IMR-90 (cell line): ENCODE measurements at places on chromosomes 12 and 14. TPM values are rescaled to one million over a fixed set of nuclear protein-coding genes. Genes with fewer than 3 reads are reported as not detected.

DNA sequence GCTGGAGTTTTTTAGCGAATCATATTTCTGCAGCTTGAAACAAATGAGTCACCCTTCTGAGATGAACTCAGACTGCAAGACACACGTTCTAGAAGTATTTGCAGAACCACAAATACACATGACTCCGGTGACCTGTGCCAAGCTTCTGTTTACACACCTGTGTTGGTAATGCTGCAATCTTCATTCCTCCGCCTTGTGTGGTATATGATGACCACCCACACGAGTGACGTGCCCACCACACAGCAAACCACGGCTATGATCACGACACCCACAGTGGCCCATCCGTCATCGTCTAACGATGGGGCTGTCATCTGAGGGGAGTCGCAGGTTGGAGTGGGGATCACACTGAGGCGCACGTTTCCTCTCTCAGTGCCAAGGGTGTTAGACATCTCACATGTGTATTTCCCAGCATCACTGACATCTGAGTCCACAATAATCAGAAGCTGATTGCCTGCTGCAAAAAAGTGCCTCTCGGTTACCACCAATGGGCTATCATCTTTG lies 43.0 kb downstream of the LRIG3 start:
- peak; percentile 100 for DNase-seq

DNA sequence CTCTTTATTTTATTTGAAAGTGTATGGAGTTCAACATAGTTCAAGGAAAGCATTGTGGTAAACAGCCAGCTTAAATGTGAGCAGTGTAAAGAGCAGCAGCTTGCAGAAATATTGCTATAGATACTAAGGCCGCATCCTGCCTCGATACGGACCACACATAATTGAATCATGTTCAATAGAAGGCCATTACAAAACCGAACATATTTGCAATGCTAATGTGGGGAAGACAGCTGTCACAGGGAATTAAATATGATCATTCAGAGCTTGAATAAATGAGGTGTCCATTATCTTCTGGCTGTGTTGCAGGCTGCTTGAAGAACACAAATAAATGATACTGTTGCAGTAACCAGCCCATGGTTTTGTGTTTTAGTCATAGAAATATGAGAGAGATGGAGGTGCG lies 173.2 kb downstream of the BRMS1L start:
- DNase-seq: no peak

GRCh38 chr14:21326972-21327371 lies 47.1 kb downstream of the RPGRIP1 start:
- DNase-seq: no peak

- DNase-seq: peak; percentile 75
Observed at GRCh38 chr12:114391088-114391487, 14.9 kb downstream of the TBX5 start.

DNA sequence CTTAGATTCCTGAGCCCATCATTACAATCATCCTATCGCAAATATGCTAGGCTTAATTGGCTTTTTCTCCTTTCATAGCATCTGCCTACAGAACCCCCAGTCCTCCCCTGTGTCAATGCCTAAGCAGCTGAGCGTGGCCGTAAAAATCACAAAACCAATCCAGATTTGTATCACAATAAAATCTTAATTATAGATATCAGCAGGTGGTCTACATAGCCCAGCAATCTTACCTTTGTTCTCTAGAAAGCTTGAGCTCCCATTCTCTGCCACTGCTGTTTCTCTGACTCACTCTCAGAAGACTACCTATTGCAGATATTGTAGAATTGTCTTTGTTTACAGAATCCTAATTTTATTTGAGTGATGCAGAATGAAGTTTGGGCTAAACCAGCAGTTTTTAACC lies 37.9 kb upstream of the PPM1A start:
- no peak for DNase-seq

DNA sequence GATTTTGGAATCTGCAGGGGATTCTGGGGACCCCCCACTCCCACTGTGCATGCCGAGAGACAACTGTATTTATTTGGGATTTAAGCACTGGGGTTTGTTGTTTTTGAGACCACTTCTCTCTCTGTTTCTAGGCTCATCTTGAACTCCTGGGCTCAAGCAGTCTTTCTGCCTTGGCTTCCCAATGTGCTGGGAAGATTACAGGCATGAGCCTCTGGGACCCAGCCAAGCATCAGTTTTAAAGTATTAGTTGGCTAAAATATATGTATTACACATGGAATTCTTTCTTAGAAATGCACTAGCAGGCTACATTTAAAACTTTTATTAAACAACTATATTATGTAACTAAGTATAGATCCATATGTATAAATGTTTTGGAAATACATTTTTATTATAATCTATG lies 78.3 kb downstream of the AEBP2 start:
- DNase-seq: peak; percentile 43

GRCh38 chr12:45337835-45338234 lies 121.9 kb downstream of the ANO6 start:
- DNase-seq: no peak

GRCh38 chr14:34718750-34719304 lies 4.4 kb upstream of the CFL2 start:
- DNase-seq: peak; percentile 74

GRCh38 chr14:74217672-74218448 lies 21.4 kb upstream of the VSX2 start:
- peak; percentile 46 for DNase-seq

Gene ALG10
- 2.7 and 3.8 TPM in 2 replicates for polyA plus RNA-seq

DNA sequence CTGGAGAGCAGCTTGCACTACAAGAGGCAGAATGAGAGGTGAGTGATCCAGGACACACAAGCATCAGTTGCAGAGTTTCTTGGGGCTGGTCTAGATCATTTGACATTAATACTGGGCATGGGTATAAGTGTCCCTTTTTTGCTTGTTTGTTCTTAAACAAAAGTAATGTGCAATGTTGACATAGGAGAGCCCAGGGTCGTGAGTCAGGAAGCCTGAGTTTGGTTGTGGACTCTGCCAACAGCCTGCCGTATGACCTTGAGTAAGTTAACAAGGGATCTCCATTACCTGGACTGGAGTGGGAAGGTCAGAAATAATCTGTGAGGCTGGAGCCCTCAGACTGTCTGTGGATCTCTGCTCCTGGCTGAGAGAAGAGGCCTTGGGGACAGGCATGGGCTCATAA lies 170.3 kb downstream of the KCNA5 start:
- DNase-seq: no peak

GRCh38 chr14:56742391-56742878 lies 67.8 kb downstream of the OTX2 start:
- no peak for DNase-seq

Gene ANKS1B
- polyA plus RNA-seq: 0.17 TPM in 1 of 2 replicates, not detected in the other

DNA sequence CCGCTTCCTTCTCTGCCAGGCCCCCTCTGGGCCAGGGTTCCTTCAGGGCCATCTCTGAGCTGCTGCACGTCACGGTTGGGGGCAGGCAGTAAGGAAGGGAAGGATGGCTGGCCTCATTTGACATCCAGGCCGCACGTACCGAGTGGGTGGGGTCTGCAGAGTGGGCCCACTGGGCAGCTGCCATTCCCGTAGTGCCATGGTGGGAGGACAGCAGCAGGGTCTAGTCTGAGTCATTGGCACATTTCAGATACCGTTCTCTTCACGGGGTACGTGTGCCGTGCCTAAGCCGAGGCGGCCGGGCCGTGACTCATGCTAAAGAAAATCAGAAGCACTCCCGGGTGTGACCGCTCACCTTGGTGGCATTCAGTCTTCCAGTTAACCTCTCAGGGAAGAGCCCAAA lies 43.9 kb downstream of the IL31 start:
- DNase-seq: peak; percentile 48

GRCh38 chr12:127660961-127661360 lies 606.0 kb upstream of the TMEM132C start:
- no peak for DNase-seq

DNA sequence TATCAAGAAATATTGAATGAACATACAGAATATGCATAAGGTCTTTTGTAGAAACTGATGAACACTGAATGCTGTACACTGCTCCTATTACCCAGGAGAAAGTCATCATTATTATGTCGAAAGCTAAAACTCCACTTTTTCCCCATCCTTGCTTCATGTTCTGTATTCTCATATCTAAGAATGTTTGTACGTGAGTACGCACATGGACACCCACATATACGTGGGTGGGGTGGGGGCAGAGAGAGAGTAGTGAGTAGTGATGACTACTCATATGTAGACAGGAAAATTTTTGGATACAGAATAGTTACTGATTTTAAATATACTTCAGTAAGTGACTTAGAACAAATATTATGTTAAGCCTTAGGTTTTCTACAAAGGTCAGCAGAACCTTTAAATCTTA lies 75.1 kb downstream of the FERMT2 start:
- no peak for DNase-seq

DNA sequence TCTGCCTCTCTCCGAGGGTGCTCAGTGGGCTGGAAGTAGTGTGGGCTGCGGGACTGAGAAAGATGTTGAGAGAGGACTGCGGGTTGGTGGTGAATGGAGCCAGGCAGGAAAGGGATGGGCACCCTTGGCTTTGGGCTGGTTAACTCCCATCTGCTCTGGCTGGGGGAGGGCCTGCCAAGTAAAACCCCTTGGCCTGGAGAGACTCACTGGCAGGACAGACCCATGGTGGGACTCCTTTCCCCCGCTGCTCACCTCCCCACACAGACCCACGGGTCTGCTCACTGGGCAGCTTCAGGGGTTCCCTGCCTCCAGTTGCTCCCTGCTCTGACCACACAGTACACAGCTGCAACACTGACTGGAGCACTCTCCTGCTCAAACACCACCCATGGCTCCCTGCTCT lies 54.1 kb downstream of the KRT80 start:
- no peak for DNase-seq

Gene OTX2
- polyA plus RNA-seq: not detected in 2 replicates

Gene PPP1R1A
- polyA plus RNA-seq: not detected in 2 replicates

DNA sequence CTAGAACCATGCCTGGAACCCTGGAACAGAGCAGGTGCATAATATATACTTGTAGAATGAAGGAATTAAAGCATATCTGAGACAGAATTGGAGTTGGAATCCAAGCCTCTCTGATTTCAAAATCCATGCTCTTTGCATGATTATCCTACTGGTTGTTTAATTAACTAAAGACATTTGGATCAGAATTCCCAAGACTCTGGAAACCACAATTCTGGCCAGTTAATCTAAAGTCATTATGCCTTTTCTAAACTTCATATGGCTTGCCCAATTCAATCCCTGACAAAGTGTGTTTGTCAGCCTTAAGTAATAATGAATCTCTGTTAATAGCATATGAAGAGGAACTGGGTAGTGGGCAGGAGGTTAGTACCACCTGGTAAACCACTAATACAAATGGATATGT lies 422.6 kb downstream of the ATP23 start:
- DNase-seq: no peak

Gene LYSET
- polyA plus RNA-seq: 5.0 and 6.3 TPM in 2 replicates

- peak; percentile 24 for DNase-seq
Observed at GRCh38 chr12:29591140-29592020, 93.9 kb upstream of the OVCH1 start.

Gene AICDA
- not detected in 2 replicates for polyA plus RNA-seq

DNA sequence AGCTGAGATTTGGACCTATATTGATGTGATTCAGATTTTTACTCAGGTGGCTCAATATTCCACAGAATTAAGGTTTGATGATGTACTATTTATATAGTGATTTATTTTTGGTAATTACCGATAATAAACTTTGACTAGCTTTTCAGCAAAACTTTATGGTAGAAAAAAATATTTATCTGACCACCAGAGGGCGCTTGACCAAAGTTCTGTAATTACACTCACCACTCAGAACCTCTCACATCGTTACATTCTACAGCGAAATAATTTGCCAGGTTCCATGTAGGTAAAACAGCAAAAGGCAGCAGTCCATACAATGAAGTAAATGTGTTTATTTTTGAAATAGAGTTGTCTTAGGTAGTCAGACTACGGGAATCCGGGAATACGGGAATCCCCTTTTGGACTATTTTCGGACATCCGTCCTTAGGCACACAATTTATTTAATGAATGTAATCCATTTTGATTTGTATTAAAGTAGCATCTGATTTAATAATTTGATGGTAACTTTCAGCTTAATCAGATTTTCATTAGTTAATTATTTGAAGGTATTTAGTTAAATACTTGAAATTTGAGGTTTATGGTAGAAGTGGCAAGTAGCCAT lies 143.0 kb upstream of the DDHD1 start:
- peak; percentile 45 for DNase-seq

- DNase-seq: no peak
Observed at GRCh38 chr12:103273645-103274044, 222.1 kb downstream of the C12orf42 start.

GRCh38 chr14:101352567-101352966 lies 208.7 kb upstream of the DIO3 start:
- no peak for DNase-seq
